Frontal cortex (tissue), 4 donors: ENCODE measurements at places on chromosomes 3 and 15. TPM values are rescaled to one million over a fixed set of nuclear protein-coding genes. Genes with fewer than 3 reads are reported as not detected.

The TMEM44 gene
- 31.8 TPM for total RNA-seq

The SEMA3F gene
- total RNA-seq: 9.4 TPM

DNA sequence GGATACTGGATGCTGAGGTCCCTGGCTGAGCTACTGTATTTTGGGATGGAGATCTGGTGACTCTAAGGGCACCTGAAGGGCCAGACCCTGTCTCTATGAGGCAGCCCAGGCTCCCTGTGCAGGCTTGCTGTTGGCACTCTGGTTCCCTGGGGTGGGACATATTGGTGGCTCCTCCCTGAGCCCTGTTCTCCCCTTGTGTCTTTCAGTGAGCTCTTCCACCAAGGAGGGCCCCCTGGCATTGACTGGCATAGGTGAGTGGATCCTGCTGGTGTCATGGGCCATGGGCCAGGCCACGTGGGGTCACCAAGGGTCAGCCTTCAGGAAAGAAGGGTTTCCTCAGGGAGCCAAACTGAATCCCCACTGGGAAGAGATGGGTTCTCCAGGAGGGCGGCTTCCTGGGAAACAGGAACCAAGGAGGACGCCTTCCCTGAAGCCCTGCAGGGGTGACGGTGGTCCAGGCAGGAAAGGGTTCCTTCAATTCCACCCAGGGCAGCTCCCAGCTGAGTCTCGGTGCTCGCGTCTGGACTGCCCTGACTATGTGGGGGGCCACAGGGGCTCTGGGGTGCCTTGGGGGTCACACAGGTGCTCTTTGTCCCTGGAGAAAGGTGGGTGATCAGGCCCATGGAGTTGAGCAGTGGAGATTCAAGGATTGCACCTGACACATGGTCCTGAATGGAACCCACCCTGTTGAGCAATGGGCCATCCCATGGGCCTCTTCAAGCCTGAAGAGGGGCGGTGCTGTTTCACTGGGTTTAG is 220.4 kb downstream of the SNRPN start:
- no peak for DNase-seq

DNA sequence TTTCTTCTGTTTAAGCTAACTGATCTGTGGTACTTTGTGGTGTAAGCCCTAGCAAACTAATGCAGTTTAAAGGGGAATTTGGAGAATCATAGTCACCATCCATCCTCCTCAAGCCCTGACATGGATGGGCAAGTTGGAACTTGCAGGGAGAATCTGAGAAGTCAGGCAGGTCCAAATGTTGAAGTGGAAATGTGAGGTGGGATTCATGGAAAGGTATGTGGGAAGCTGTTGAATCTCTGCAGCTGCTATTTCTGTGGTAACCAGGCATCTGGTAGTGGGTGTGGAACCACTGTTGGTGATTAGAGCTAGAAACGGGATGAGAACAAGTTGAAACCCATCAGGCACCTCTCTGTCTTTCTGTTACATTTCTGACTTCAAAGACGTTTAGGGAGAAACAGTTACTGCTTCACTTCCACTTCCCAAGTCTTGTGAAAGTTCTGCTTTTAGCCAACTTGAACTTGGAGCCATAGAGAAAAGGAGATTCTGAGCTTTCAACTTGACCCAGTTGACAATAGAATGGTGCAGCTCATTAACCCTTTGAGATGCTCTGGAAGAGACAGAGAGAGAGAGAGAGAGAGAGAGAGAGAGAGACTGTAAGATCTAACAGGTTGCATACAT is 38.1 kb upstream of the NMNAT3 start:
- no peak for DNase-seq

DNA sequence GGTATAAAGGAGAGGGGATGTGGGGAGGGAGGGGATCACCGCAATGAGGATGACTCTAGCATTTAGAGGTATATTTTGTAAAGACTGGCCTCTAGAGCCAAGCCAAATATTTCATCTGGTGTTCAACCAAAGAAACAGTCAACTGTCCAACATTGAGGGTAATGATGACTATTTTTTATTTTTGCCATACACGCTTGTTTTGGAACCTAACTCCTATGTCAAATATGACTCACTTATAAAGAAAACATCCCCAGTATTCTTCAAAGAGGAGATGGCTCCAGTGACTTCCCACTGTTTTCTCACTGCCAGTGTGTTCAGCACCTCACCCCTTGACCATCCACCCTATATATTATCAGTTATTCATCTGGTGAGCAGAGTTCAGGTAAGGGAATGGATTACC is 77.3 kb downstream of the WNT5A start:
- DNase-seq: no peak
